Small intestine (tissue), 16 donors: ENCODE measurements at places on chromosomes 11 and 22. TPM values are rescaled to one million over a fixed set of nuclear protein-coding genes. Genes with fewer than 3 reads are reported as not detected.

Gene RBM4
- 86.1 TPM for polyA plus RNA-seq

GRCh38 chr11:35061516-35062440 lies 77.2 kb upstream of the CD44 start:
- H3K27me3 ChIP-seq = no peaks in the 10 kb centered on the region
- H3K27ac ChIP-seq = no peak overlapping the region
- H3K36me3 ChIP-seq = no peaks in the 10 kb centered on the region
- no peaks in the 10 kb centered on the region for H3K4me1 ChIP-seq

DNA sequence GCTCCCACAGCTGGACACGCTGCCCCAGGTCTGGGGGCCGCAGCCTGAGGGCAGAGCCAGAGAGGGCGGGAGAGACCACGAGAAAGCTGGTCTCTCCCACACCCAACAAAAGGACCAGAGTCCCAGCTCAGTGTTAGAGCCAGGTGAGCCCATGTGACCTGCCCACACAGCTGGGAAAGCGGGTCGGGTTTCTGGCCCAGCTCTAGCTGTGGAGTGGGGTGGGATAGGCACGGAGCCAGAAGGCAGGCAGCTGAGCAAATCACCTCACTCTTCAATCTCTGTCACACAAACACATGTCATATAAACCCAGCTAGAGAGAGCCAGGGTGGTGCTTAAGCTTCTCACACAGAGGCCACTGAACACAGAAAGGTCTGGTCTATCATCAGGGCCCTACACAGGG lies 7.8 kb upstream of the EIF3D start:
- H3K36me3 ChIP-seq = no peaks in the 10 kb centered on the region
- no peak for DNase-seq
- H3K27ac ChIP-seq = no peak overlapping the region
- no peaks in the 10 kb centered on the region for H3K4me1 ChIP-seq

Gene RNF215
- polyA plus RNA-seq = 11.6 TPM

- peaks cover 13% of the 10 kb centered on the region for H3K27me3 ChIP-seq
- no peak overlapping the region for H3K27ac ChIP-seq
- DNase-seq = no peak
- no peaks in the 10 kb centered on the region for H3K4me1 ChIP-seq
- H3K4me3 ChIP-seq = no peak overlapping the region
- H3K36me3 ChIP-seq = no peaks in the 10 kb centered on the region
Measured at GRCh38 chr11:120065176-120065575, 72.7 kb downstream of the TRIM29 start.

Gene NAT10
- polyA plus RNA-seq = 12.4 TPM
